ENCODE measurements at places on chromosomes 7 and 10. TPM values are rescaled to one million over a fixed set of nuclear protein-coding genes. Genes with fewer than 3 reads are reported as not detected.

DNA sequence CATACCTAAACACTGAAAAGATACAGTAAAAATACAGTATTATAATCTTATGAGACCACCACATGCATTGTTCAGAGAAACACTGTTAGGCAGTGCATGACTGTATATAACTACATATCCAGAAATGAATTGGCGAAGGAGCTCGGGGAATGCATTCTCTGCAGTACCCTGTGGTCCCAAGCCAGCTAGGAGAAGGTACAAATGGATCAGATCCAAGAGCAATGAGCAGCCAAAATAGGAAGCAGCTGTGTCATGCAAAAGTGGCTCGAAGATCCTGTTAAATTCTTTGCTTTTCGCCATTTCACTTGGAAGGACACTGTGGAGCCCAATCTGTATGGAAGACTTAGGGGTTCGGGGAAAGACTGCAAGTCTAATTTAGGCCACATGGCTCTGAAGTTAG is 334.8 kb downstream of the TNS3 start:
- H3K4me1 ChIP-seq, result no peaks in the 10 kb centered on the region
- H3K27me3 ChIP-seq, result no peaks in the 10 kb centered on the region
- no peaks in the 10 kb centered on the region for H3K36me3 ChIP-seq
- no peak overlapping the region for H3K4me3 ChIP-seq
- no peak overlapping the region for H3K27ac ChIP-seq

DNA sequence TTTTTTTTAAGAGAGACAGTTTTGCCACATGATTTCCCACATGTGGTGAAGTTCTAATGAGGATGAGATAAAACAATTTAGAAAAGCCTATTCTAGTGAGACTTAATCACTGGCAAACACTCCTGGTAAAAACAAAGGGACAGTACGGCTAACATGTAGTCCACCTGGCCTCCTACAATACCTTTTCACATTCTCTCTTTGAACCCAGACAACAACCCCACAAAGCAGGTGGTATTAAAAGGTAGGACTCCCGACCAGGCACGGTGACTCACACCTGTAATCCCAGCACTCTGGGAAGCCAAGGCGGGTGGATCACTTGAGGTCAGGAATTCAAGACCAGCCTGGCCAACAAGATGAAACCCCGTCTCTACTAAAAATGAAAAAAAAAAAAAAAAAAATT is 12.4 kb downstream of the PARD3 start:
- no peaks in the 10 kb centered on the region for H3K27me3 ChIP-seq
- no peaks in the 10 kb centered on the region for H3K36me3 ChIP-seq
- H3K27ac ChIP-seq, result no peak overlapping the region
- DNase-seq, result no peak

GRCh38 chr7:87310790-87311419 is 34.6 kb upstream of the CROT start:
- no peak for DNase-seq
- H3K27me3 ChIP-seq, result no peaks in the 10 kb centered on the region
- no peaks in the 10 kb centered on the region for H3K4me1 ChIP-seq
- H3K27ac ChIP-seq, result no peak overlapping the region
- no peaks in the 10 kb centered on the region for H3K36me3 ChIP-seq

- H3K27me3 ChIP-seq, result no peaks in the 10 kb centered on the region
- H3K36me3 ChIP-seq, result no peaks in the 10 kb centered on the region
- no peaks in the 10 kb centered on the region for H3K4me1 ChIP-seq
- no peak overlapping the region for H3K4me3 ChIP-seq
- DNase-seq, result no peak
Measured at GRCh38 chr7:77459311-77459726, 43.2 kb upstream of the GSAP start.

TCERG1L gene
- total RNA-seq, result 6.9 TPM

DNA sequence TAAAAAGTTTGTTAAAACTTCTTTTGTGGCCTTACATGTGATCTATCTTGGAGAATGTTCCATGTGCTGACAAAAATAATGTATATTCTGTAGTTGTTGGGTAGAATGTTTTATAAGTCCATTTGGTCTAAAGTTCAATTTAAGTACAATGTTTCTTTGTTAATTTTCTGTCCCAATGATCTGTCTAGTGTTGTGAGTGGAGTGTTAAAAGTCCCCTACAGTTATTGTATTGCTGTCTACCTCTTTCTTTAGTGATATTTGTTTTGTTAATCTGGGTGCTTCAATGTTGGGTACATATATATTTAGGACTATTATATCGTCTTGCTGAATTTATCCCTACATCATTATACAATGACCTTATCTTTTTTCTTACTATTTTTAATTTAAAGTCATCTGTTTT is 6.9 kb downstream of the TMEM140 start:
- H3K4me3 ChIP-seq, result no peak overlapping the region
- H3K27me3 ChIP-seq, result no peaks in the 10 kb centered on the region
- DNase-seq, result no peak
- no peaks in the 10 kb centered on the region for H3K36me3 ChIP-seq

All from H1 (cell line).